ENCODE measurements at places on chromosomes 13 and 19.
A peak's percentile ranks its signal among the peaks of the same experiment; 100 is the strongest.

GRCh38 chr19:18783958-18784785, 6.9 kb downstream of the COMP start:
- DNase-seq, result no peak

DNA sequence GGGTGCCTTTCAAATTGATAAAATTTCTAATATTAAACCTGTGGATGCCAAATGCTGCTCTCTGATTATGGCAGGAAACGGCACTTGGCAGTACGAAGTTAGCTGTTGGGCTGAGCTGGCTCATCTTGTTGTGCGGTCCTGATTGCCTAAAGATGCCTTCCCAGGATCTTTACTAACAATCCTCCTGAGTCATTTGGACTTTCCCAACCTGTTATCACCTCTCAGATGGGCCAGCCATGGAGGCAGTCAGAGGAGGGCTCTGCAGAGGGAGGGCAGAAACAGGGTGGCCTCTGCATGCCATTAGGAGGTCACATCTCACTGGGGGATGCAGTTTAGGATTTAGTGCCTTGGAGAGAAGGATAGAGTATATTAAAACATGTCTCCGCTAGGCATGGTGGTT, 27.3 kb downstream of the ALOX5AP start:
- no peak for DNase-seq

GRCh38 chr19:2064395-2064787, 13.3 kb upstream of the MKNK2 start:
- DNase-seq, result no peak

DNA sequence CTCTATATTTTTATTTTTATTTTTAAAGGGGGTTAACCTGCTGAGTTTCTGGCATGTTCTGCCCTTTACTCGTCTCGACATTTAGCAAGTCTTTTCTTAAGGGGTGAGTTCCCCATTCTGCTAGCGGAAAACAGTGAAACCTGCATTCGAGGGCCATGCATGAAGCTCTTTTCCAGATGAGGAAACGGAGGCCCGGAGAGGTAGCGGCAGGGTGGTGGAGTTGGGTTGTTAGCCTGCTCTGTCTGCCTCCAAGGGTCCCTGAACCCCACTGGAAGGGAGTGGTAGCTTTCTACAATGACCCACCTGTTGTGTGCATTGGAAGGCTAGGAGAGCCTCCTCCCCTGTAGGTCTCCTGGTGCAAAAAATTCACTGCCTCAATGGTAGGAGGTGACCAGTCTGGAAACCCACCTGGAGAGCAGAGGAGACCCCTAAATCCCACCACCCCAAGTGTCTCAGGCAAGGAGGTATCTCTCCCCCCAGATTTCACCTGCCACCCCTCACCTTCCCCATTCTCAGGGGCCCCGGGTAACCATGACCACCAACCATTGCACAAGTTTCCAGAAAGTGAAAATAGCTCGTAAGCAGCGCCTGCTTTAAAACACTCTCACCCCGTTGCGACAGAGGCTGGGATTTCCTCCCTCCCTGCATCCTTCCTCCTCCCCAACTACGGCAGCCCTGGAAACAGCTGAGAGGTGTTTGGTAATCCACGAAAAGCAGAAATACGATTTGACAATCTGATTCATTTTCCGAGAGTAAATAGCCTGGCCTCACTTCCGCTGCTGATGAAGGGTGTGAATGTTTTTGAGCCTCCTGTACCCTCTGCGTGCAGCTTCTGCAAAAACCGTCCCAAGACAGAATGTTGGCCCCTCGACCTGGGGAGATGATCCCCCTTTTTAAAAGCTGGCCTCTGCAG, 3.5 kb downstream of the KLF2 start:
- DNase-seq, result peak; percentile 82

- no peak for DNase-seq
These were observed 22.5 kb downstream of the LTBP4 start for GRCh38 chr19:40623403-40624251.

- DNase-seq, result no peak
These were observed 315.2 kb downstream of the ATP8A2 start for GRCh38 chr13:25686831-25687470.

GRCh38 chr13:42225051-42225450, 46.9 kb upstream of the AKAP11 start:
- no peak for DNase-seq

GRCh38 chr13:72953391-72953965, 105.3 kb upstream of the KLF5 start:
- DNase-seq, result no peak

GRCh38 chr19:6568816-6569215, 22.1 kb downstream of the CD70 start:
- DNase-seq, result no peak

GRCh38 chr13:46751811-46752635, 44.9 kb downstream of the ESD start:
- DNase-seq, result peak; percentile 73
